ENCODE measurements at places on chromosomes 5 and 9.
A peak's percentile ranks its signal among the peaks of the same experiment; 100 is the strongest.

- DNase-seq, result no peak
Measured at GRCh38 chr9:17318821-17319320, 184.0 kb downstream of the CNTLN start.

- peak; percentile 37 for DNase-seq
Measured at GRCh38 chr5:16461782-16462181, 3.8 kb downstream of the ZNF622 start.

DNA sequence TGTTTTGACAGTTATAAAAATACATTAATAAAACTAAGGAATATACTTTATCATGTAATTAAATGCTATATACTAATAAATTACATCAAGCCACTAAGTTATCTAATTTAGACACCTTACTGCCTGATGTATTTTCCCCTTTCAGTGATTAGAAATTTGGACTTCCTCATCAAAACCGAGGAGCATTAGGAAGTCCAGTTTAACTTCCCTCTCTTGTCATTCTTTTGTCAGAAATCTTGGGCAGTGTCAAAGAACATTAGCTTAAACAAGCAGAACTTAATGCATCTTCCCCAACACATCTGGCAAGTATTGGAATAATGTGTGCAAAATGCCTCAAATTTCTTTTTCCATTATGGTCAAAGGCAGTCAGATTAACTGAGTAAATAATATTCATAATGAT lies 81.6 kb downstream of the PLPP1 start:
- DNase-seq, result no peak

DNA sequence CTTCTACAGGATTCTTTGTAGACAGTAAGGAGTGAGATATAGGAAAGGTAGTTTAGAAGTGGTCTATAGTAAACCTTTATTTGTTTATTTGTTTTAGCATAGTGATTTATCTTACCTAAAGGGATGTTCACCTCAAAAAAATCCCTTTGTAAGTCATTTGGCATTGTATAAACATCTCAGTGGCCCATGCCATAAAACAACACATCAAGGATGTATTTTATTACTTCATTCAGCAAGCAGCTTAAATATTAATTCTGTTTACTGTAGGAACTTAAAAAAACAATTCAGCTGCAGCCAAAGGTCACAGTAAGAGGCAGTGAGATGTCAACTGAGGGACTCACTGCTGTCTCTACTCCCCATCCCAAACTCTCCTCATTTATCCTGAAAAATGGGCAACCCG lies 452.7 kb downstream of the HINT1 start:
- DNase-seq, result no peak

DNA sequence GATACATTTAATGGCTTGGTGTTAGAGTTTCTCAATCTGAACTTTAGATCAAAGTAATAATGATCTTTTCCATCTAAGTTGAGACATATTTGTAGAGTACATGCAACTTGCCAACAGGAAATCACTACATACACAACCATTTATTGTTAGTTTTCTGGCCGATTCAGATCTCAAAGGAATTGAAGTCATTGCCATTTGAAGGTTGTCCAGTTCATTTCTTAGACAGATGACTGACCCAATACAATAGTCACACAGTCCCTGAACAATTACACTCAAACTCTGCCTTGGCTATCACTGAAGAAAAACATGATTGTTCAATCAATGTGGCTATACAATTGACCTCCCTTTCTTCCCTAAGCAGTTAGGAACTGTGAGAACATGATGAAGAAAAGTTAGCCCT lies 753.2 kb upstream of the RIOK2 start:
- no peak for DNase-seq

- no peak for DNase-seq
Measured at GRCh38 chr5:127153031-127153430, 79.7 kb upstream of the C5orf63 start.

DNA sequence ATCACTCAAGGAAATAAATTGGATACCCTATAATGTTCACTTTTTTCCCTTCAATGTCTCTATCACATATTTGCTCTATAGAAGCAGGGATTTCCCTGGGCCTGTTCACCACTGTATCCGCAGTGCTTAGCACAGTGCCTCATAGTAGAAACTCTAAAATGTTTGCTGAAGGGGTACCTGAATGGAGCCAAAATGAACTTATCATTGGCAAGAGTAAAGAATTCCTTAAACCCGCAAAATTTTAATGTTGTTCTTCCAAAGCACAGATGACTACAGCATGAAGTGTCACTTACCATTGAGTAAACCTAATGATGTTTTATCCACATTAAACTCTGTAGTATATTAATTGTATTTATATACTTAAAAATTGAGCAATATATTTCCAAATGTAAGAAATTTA lies 96.1 kb downstream of the JAKMIP2 start:
- no peak for DNase-seq

Data from hepatic stellate cell (primary cell).